ENCODE measurements at places on chromosomes 12 and 14.

- no peak for DNase-seq
Measured at GRCh38 chr12:94290353-94290752, 142.0 kb downstream of the PLXNC1 start.

DNA sequence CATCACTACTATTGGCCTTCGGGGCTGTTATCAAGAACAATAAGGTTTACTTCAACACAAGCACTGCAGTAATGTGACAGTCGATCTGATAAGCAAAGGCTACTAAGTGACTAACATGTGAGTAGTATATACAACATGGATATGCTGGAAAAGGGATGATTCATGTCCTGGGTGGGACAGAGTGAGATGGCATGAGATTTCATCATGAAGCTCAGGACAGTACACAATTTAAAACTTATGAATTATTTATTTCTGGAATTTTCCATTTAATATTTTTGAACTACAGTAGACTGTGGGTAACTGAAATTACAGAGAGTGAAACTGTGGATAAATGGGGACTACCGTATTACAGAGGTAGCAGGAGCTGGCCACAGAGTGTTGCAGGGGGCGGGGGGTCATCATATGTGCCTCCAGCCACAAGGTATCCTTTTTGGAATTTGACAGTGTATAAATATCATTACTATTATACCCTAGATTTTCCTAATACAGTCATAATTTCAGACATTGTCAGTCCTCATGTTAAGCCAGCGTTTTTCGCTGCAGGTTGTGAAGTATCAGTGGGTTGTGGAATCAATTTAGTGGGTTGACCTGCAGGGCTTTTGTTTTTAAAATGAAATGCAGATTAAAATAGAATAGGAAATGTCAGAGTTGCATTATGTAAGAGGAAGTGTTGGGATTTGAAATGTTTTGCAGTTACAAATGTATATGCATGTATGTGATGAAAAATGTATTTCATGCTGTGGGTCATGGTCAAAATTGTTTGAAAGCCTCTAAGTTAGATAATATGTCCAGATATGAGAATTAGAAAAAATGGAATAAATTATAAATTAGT, 148.0 kb upstream of the NUDT4 start:
- no peak for DNase-seq

DNA sequence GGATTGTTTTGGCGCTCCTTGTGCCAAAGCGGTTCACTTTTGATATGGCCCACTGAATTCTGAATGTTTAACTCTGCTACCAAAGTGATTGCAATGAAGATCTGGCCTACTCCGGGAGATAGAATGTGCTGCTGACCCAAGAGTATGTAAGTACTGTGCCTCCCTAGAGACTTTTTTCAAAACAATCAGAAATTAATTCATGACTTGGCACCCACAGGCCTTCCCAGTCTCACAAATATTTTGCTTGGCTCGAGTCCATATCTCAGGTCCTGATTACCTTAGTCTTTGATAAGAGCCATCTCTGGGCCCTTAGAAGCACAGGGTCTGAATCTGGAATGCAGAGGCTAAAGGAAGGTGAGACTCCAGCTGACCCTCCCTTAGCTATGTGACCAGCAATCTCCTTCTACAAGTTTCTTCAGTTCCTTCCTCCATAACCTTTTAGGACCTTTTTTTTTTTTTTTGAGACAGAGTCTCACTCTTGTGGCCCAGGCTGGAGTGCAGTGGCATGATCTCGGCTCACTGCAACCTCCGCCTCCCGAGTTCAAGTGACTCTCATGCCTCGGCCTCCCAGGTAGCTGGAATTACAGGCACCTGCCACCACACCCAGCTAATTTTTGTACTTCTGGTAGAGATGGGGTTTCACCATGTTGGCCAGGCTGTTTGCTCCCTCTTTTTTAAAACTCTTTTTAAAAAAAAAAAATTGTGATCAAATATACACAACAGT, 49.5 kb upstream of the METAP2 start:
- no peak for DNase-seq

- DNase-seq = no peak
Measured at GRCh38 chr14:32666308-32666707, 272.4 kb upstream of the NPAS3 start.

- peak; percentile 30 for DNase-seq
Measured at GRCh38 chr14:74955229-74956026, at the start of gene PGF. Gene PGF (minus strand): TSS chr14:74955597. CDS start chr14:74955242, 355 bp downstream.

DNA sequence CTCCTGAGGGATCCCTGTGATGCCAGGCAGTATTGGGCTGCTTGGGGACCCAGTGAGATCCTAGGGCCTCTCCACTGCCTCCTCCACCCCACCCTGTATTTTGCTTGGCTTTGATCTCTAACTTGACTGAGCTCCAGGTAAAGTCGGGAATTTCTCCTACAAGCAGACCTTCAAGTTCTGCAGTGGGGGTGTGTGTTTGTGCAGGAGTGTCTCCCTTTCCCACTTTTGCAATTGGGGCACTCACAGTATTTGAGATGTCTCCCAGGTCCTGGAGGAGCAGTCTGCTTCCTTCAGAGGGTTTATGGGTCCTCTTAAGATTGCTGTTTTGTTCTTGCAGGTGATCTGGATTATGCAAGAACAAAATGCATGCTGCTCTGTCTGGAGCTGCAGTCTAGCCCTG, 68.9 kb downstream of the ALG10B start:
- DNase-seq = no peak

- no peak for DNase-seq
Measured at GRCh38 chr12:92513231-92513730, 189.5 kb upstream of the PLEKHG7 start.

GRCh38 chr12:103884316-103884715, 43.3 kb upstream of the NT5DC3 start:
- DNase-seq = peak; percentile 18

DNA sequence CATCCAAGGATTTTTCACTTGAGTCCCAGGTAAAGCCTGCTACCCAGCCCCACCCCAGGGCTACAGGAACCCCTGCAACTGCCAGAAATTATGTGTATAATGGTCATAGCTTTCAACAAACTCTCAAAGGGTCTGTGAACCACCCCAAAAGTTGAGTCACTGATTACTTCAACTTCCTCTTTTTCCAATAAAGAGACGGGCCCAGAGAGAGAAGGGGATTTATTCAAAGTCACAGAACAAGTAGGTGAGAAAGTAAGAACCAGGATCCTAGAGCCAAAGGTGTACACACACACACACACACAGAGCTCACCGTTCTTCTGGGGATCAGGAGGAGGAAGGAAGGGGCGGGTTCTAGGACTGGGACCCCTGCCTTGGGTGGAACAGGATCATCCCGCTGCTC, 4.8 kb upstream of the ITPK1 start:
- DNase-seq = no peak

DNA sequence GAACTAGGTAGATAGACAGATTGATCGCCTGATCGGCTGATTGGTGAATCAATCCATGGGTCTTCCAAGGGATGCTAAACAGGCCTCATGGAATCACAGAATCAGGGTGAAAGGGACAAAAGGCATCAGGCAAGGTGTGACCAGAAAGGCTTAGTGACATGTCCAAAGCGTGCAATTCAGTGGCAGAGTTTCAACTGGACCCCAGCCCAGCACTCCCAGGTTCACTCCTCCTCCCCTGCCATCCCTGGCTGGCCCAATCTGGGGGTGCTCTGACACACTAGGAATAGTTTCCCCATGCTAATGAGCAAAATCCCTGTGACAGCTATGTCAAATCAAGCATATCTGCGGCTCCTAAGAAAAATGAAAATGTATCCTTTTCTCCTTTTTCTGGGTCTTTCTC, 50.4 kb downstream of the NINJ2 start:
- no peak for DNase-seq

DNA sequence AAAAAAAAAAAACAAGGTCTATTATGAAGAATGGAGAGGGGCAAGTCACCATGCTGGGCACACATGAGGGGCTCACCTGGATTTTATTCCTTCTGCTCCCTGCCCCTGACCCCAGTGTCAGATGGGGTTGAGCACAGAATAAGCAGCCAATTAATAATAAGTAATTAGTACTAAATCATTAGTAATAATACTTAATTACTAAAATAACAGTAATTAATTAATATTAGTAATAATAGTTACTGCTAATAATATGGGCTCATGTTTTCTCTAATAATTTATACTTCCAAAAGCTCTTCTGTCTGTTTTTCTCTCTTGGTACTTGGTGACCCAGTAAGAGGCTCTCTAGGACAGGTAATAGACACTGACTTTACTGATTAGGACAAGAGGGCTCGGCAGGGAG, 360.9 kb downstream of the VRK1 start:
- DNase-seq = no peak

DNA sequence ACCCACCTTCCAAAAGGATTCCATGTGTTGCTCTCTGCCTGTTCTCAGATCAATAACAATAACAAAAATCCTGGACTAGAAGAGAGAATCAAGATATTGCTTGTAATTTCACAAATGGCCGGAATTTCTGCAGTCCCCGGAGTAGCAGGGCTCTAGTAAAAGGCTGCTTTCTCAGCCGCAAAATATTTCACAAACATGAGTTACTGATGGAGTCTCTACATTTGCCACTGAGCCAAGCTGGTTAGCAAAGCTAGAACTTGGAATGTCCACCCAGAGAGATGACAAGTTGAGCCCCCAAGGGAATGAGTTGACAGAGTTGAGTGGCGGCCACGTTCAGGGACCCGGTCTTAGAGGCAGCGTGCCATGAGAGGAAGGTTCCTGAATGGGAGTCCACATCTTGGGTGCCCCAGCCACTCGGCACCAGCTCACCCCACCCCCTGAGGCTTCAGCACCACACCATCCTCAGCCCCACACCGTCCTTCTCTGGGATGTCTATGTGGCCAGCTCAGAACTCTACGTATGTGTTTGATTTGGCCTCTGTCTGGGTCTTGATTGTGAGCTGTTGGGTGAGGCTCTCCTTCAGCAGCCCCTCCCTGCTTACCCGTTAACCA, 15.9 kb downstream of the FBLN5 start:
- no peak for DNase-seq

GRCh38 chr14:36625436-36625835, 36.2 kb upstream of the PAX9 start:
- no peak for DNase-seq

- no peak for DNase-seq
Measured at GRCh38 chr12:51434305-51434704, 9.7 kb downstream of the SLC4A8 start.

DNA sequence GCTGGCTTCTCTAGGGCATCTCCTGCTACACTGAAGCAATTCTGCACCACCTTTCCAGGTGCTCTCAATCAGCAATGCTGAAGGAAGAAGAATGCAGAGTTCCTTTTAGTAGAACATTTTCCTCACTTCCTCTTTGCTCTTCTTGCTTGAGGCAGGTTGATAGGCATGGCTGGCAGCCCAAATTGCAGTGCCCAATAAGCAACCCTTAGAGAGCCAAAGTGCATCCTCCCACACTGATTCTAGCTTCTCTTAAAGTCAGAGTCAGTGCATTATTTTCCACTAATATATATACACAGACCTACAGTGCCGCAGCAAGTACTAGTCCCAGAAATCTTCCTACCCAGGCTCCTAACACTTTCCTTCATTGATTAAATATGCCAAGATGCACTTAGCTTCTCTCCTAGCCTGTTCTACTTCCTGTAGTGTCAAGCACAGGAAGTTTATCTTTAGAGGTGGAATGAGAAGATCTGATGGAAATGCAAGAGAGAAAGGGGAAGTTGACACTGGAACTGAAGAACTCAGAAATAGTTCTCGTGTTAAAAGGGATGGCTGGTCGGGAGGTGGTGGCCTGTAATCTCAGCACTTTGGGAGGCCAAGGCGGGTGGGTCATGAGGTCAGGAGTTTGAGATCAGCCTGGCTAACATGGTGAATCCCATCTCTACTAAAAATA, 132.7 kb downstream of the SSPN start:
- no peak for DNase-seq

GRCh38 chr14:72657214-72657921, 236.5 kb downstream of the DPF3 start:
- DNase-seq = no peak

DNA sequence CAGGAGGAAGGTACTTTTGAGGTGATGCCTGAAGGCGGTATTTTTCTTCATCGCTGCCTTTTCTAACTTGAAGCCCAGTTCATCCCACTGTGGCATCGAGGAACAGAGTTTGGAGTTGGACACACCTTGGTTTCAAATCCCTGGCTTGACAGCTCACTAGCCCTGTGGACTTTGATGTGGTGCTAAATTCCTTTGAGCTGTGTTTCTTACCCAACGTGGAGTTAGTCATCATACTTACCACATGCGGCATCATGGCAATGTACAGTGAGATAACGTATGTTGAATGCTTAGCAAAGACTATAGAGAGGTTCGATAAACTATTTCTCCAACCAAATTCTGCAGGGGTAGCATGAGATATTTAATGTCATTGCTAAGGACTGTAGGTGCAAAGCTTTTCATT, 3.4 kb downstream of the PLEKHG3 start:
- DNase-seq = no peak

- DNase-seq = no peak
Measured at GRCh38 chr14:97878727-97879126, 1081.5 kb downstream of the VRK1 start.

GRCh38 chr14:100602621-100603230, 15.5 kb upstream of the BEGAIN start:
- no peak for DNase-seq

DNA sequence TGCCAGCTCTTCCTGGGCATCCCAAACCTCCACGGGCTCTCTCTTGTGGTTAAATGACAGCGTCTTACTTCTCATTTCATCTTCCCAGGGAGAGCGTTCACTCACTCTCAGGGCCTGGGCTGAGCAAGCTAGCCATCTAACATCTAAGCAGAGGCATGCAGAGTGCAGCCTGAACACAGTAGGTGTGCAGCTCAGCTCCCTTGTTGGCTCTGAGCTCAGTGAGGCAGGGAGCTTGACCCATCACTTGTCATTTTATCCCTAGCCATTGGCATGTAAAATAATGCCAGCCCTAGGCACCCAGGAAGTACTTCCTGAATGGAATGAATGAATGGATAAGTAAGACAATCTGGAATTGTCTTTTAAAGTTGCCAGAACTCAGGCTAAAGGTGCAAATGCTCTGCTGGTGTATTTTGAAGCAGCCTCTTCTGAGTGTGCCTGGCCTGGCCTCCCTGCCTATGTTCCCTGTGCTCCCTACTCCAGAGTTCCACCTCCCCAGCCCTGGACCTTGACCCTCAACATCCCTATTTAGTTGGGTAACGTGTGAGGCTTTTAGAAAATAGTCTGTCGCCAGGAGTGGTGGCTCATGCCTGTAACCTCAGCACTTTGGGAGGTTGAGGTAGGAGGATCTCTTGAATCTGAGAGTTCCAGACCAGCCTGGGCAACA, 9.5 kb upstream of the MEG3 start:
- DNase-seq = no peak

DNA sequence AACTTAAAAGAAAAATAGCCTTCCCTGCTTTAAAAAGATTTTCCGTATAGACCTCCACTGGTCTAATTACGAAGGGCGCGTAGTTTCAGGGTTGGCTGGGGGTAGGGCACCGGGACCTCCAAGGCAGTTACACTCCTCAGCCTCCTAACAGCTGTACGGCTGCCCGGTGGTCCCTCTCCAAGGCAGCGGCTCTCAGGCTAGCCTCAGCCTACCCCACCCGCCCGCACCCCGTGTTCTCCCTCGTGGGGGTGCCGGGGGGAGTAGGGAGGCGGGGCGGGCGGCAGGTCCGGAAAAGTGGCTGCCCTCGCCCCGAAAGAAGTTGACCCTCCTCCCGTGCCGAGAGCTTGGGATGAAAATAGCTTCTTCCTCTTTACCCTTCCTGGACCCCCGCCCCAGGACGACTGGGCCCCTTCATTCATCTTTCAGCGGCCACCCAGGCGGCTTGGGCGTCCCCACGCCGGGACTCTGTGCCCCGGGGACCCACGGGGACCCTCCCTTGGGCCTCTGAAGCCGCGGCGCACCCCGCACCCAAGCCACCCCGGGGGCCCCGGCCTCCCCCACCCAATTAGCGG, 991 bp upstream of the RCOR1 start:
- DNase-seq = peak; percentile 28

Data from stimulated activated CD4-positive, alpha-beta T cell treated with anti-CD3 and anti-CD28 coated beads, Interleukin-12 subunit alpha, Interleukin-12 subunit beta, amount 100 ng/mL, for 4 hours (primary cell).